Activated naive CD8-positive, alpha-beta T cell treated with anti-CD3 and anti-CD28 coated beads, Interleukin-2, amount 10 ng/mL, durations not matched to agents 7 days and 5 days (primary cell): ENCODE measurements at places on chromosomes 2 and 18. TPM values are rescaled to one million over a fixed set of nuclear protein-coding genes. Genes with fewer than 3 reads are reported as not detected.

GRCh38 chr2:234145057-234145456 lies 94.6 kb downstream of the SPP2 start:
- H3K4me1 ChIP-seq: peaks cover 25% of the 10 kb centered on the region
- no peak for DNase-seq
- no peak overlapping the region for H3K27ac ChIP-seq
- no peaks in the 10 kb centered on the region for H3K27me3 ChIP-seq

Gene UPP2
- not detected for total RNA-seq

DNA sequence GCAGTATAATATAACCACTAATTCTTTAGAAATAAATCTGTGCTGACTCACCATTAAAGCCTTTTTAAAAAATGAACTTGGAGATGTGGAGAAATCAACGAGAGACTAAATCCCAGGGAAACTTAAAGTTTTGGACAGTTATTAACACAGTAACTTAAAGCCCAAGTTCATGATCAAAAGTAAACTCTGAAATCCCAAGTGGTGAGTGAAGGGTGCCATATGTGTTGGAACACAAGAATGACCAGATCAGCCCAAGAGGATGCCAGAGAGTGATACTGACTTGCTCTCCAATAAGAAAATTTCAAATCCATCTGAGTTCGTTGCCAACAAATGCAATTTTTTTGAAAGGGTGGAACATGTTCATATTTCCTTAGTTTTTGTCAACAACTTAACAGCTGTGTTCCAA lies 838.1 kb upstream of the ACVR2A start:
- no peak overlapping the region for H3K4me3 ChIP-seq
- H3K27me3 ChIP-seq: no peaks in the 10 kb centered on the region
- no peak for DNase-seq
- no peaks in the 10 kb centered on the region for H3K4me1 ChIP-seq
- H3K27ac ChIP-seq: no peak overlapping the region

- H3K4me3 ChIP-seq: peak overlapping the region; percentile 78
- no peak for DNase-seq
- peaks cover 14% of the 10 kb centered on the region for H3K36me3 ChIP-seq
- H3K4me1 ChIP-seq: peaks cover 52% of the 10 kb centered on the region
These were observed 30.5 kb downstream of the FOSL2 start for GRCh38 chr2:28422908-28423741.

DNA sequence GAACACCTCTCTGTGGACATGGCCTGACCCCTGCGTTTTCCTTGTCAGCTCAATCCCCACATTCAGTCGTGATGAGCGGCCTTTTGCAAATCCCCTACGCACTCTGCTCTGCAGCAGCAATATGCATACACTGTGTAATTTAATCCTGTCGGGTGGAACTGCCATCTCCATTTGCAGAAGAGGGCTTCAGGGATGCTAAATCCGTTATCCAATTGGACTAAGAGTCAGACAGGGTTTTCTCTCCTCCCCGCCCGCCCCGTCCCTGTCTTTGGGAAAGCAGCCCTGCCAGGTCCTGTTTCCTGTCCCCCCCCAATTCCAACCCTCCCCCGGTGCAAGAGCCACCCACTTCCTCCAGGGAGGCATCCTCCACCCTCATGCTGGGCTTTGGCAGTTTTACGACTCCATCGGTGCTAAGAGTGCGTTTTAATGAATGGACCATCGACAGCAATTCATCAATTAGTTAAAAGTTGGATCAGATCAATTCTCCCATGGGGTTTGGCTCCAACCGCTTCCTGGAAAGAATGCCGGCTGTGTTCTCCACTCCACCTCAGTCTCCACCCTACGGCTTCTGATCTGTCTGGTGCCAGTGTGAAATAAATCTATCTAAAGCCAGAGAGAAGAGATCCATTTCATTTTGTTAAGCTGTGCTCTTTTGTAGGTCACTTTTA lies 53.5 kb upstream of the ASAP2 start:
- H3K27me3 ChIP-seq: peaks cover 23% of the 10 kb centered on the region
- H3K4me1 ChIP-seq: no peaks in the 10 kb centered on the region
- H3K36me3 ChIP-seq: no peaks in the 10 kb centered on the region
- H3K4me3 ChIP-seq: no peak overlapping the region

DNA sequence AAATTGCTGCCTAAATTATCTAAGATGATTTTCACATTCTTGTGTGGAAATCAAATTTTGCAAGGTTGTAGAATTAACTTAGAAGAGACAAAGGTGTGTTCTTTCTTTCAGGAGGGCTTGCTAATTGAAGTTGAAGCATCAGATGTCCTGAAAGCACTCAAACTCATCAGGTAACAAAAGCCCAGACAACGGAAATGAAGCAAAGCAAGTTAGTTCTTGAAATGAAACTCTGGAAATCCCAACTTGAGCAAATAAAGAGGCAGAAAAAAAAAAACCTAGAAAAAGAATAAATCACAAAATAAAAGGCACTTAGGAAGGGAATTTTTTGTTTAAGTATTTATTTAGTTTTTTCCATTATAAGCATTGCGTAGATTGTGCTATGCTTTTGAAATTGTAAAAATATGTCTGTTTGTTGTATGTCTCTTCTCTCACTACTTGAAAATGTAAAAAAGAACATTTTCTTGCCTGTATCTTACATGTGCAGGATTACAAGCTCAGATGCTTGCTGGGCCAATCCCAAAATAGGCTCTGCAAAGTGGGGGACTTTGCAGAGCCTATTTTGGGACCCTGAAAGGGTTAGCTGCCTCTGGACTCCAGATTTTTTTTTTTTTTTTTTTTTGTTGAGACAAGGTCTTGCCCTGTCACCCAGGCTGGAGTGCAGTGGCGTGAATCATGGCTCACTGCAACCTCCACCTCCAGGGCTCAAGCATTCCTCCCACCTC lies 46.7 kb downstream of the FAM161A start:
- no peak for DNase-seq
- H3K4me3 ChIP-seq: no peak overlapping the region
- H3K36me3 ChIP-seq: no peaks in the 10 kb centered on the region
- H3K27me3 ChIP-seq: peaks cover 8% of the 10 kb centered on the region

- H3K27ac ChIP-seq: no peak overlapping the region
- no peak for DNase-seq
- H3K4me1 ChIP-seq: no peaks in the 10 kb centered on the region
- H3K4me3 ChIP-seq: no peak overlapping the region
- no peaks in the 10 kb centered on the region for H3K27me3 ChIP-seq
These were observed 26.8 kb downstream of the LAMA1 start for GRCh38 chr18:7090771-7091170.

DNA sequence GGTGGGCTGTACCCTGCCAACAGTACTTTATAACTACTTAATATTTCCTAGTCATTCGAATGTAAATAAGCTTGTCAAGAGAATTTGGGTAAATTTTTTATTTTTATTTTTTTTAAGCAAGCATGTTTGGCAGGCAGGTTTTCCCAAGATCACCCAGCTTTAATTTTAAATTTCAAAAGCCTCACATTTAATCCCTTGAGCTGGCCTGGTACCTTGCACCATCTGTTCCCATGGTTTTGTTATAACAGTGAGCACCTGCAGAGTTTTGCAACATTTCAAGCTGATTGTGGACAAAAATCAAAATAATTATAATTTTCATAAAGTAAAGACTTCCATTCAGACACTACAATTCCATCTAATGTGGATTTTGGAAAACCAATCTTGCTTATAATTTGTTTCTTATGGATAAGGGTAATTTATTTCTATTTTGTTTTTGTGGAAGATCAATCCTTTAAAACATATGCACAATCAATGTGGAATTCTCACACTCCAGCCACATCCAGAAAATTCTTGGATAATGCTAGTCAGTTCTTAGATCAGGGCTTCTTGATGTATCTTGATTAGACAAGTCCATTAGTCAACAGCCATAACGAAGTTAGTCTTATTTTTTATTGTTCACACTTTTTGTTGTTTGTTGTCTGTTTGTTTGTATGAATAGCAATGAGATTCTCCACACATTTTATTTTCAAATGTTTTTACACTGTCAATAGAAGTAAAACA lies 689.3 kb downstream of the NR4A2 start:
- H3K4me1 ChIP-seq: no peaks in the 10 kb centered on the region
- H3K36me3 ChIP-seq: no peaks in the 10 kb centered on the region
- H3K27ac ChIP-seq: no peak overlapping the region
- H3K4me3 ChIP-seq: no peak overlapping the region

Gene SIX3
- not detected for total RNA-seq

DNA sequence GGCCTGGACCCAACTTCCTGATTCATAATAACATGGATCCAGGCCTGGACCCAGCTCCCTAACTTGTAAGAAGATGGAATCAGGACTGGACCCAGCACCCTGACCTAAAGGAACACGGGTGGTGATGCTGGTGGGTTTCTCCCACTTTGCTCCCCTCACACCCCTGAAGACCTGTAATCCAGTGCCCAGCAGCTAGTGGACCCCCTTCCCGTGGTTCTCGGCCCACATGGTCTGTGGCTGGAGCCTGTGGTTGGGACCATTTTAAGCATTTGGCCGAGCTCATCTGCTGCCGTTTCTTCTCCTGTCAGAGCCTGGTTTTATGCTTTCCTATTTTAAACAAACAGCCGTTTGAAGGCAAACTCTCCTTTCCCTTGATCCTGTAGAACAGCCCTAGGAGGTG lies 232.8 kb downstream of the EIPR1 start:
- H3K27me3 ChIP-seq: no peaks in the 10 kb centered on the region
- no peak for DNase-seq
- H3K4me3 ChIP-seq: no peak overlapping the region
- H3K36me3 ChIP-seq: peaks cover under 1% of the 10 kb centered on the region
- H3K27ac ChIP-seq: no peak overlapping the region

DNA sequence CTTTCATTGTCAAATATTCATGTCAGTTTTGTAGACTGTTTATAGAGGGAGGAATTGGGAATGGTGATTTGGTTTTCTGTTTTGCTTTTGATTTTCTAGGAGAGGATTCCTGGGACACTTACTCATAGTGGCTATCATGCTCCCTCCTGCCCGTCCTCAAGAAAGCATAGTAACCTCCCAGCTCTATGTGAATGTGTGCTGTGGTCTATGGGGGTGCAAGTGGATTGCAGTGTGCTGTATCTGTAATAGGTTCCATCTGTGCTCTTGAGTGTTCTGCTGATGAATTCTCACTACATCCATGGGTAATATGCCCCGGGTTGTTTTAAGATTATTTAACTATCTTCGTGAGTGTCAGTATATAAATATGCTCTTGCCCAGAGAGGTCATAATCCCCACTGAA lies 811.3 kb downstream of the CNTNAP5 start:
- no peaks in the 10 kb centered on the region for H3K4me1 ChIP-seq
- H3K27me3 ChIP-seq: no peaks in the 10 kb centered on the region
- H3K36me3 ChIP-seq: no peaks in the 10 kb centered on the region
- DNase-seq: no peak
- H3K27ac ChIP-seq: no peak overlapping the region
- H3K4me3 ChIP-seq: no peak overlapping the region

GRCh38 chr2:231856959-231857358 lies 69.2 kb downstream of the NPPC start:
- H3K4me3 ChIP-seq: no peak overlapping the region
- H3K36me3 ChIP-seq: no peaks in the 10 kb centered on the region
- no peak overlapping the region for H3K27ac ChIP-seq
- H3K4me1 ChIP-seq: peaks cover 1% of the 10 kb centered on the region
- H3K27me3 ChIP-seq: peaks cover 3% of the 10 kb centered on the region

GRCh38 chr18:68426731-68427315 lies 288.1 kb downstream of the TMX3 start:
- H3K27ac ChIP-seq: no peak overlapping the region
- DNase-seq: no peak
- no peaks in the 10 kb centered on the region for H3K4me1 ChIP-seq
- H3K27me3 ChIP-seq: peaks cover 2% of the 10 kb centered on the region
- H3K36me3 ChIP-seq: no peaks in the 10 kb centered on the region

Gene ZC3H8
- total RNA-seq: 17.1 TPM

DNA sequence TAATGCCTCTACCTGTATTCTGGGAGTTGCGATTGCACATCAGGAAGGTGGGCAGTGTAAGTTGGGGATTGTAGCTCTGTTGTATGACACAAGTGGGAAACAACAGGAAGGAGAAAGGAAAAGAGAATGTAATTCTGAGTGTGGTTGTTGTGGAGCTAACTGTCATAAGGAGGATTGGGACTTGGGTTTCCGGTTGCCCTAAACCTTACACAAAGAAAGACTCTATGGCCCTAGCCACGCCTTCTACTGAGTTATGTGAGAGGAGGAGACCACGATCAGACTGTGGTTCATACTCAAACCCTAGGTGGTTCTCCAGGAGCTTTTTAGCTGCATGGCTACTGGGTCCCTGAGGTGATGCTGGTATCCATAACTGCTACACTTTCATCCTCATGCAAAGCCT lies 86.5 kb downstream of the TANC1 start:
- no peak overlapping the region for H3K4me3 ChIP-seq
- no peak for DNase-seq
- no peaks in the 10 kb centered on the region for H3K27me3 ChIP-seq
- no peaks in the 10 kb centered on the region for H3K36me3 ChIP-seq
- H3K4me1 ChIP-seq: no peaks in the 10 kb centered on the region

Gene LRRC30
- total RNA-seq: not detected

Gene CTAGE1
- total RNA-seq: not detected

DNA sequence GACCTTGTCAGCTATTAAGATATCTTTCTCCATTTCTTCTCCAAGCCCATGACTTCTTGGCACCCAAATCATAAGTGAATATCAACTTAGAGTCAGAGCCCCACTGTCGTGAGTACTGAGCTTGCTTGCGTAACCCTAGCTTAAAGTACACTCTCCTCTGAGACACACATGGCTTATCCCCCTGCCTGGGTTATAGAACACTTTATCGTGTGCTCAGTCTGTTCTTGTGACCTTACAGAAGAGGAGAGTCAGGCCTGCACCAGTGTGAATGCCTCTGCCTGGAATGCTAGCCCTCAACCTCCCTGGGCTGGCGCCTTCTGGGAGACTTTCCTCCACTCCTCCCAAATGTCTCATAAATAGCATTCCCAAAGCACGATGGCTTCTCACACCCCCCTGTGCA lies 79.3 kb downstream of the CEP192 start:
- no peak overlapping the region for H3K27ac ChIP-seq
- peaks cover 8% of the 10 kb centered on the region for H3K4me1 ChIP-seq
- no peak overlapping the region for H3K4me3 ChIP-seq
- no peaks in the 10 kb centered on the region for H3K27me3 ChIP-seq
- DNase-seq: no peak

GRCh38 chr2:112664689-112665088 lies 18.9 kb downstream of the SLC20A1 start:
- H3K27me3 ChIP-seq: no peaks in the 10 kb centered on the region
- no peak overlapping the region for H3K4me3 ChIP-seq
- peaks cover 32% of the 10 kb centered on the region for H3K4me1 ChIP-seq
- DNase-seq: no peak
- peaks cover 40% of the 10 kb centered on the region for H3K36me3 ChIP-seq

Gene FMNL2
- total RNA-seq: 0.42 TPM
